Bronchus fibroblast of lung (primary cell): ENCODE measurements at places on chromosomes 11 and 22. TPM values are rescaled to one million over a fixed set of nuclear protein-coding genes. Genes with fewer than 3 reads are reported as not detected.

OR5L1 gene
- not detected in 2 replicates for total RNA-seq

SHANK3 gene
- total RNA-seq: 0.50 and 0.59 TPM in 2 replicates

PRDM11 gene
- total RNA-seq: 3.4 TPM in 2 replicates

MISFA gene
- total RNA-seq: 0.34 TPM in 1 of 2 replicates, not detected in the other

FAM83F gene
- under 0.01 and 0.17 TPM in 2 replicates for total RNA-seq

FAM227A gene
- total RNA-seq: 0.67 and 1.8 TPM in 2 replicates

MS4A3 gene
- total RNA-seq: not detected in 2 replicates

LRRC75B gene
- 7.6 and 9.6 TPM in 2 replicates for total RNA-seq

RPS25 gene
- total RNA-seq: 1,361 and 1,484 TPM in 2 replicates

LDHAL6A gene
- 0.17 TPM in 1 of 2 replicates, not detected in the other for total RNA-seq

KCNQ1 gene
- total RNA-seq: under 0.01 TPM in 1 of 2 replicates, not detected in the other

MS4A7 gene
- total RNA-seq: not detected in 2 replicates

B4GALNT4 gene
- total RNA-seq: 4.7 and 10.7 TPM in 2 replicates
